ENCODE measurements at places on chromosomes 11 and 22. TPM values are rescaled to one million over a fixed set of nuclear protein-coding genes. Genes with fewer than 3 reads are reported as not detected.

MORC2 gene
- 29.8 TPM for polyA plus RNA-seq

GPHA2 gene
- 0.27 TPM for polyA plus RNA-seq

MCAT gene
- 11.3 TPM for polyA plus RNA-seq

CCND1 gene
- 114 TPM for polyA plus RNA-seq

NCR3LG1 gene
- 0.31 TPM for polyA plus RNA-seq

SMTN gene
- 207 TPM for polyA plus RNA-seq

IRAG1 gene
- 3.8 TPM for polyA plus RNA-seq

XRCC6 gene
- 193 TPM for polyA plus RNA-seq

SAC3D1 gene
- 14.2 TPM for polyA plus RNA-seq

CENPM gene
- polyA plus RNA-seq: 5.9 TPM

All from muscle of back (tissue), 13 donors.